ENCODE measurements at places on chromosomes 11 and 22. TPM values are rescaled to one million over a fixed set of nuclear protein-coding genes. Genes with fewer than 3 reads are reported as not detected.

RIMBP3C gene
- total RNA-seq, result not detected

CCDC89 gene
- 0.22 TPM for total RNA-seq

SCGB2A2 gene
- not detected for total RNA-seq

TSPAN32 gene
- 15.0 TPM for total RNA-seq

ASPHD2 gene
- total RNA-seq, result 0.19 TPM

PRODH gene
- 7.4 TPM for total RNA-seq

TRIM66 gene
- 3.5 TPM for total RNA-seq

TNNI2 gene
- 0.35 TPM for total RNA-seq

MMP10 gene
- total RNA-seq, result not detected

MRGPRX4 gene
- not detected for total RNA-seq

XKR3 gene
- not detected for total RNA-seq

KCNQ1OT1 gene
- total RNA-seq, result 0.32 TPM

GGTLC2 gene
- not detected for total RNA-seq

MFNG gene
- 14.4 TPM for total RNA-seq

PAX6 gene
- total RNA-seq, result not detected

MPPED2 gene
- total RNA-seq, result 9.7 TPM

OR6A2 gene
- not detected for total RNA-seq

ANAPC15 gene
- total RNA-seq, result 46.1 TPM

OLFML1 gene
- 8.5 TPM for total RNA-seq

SLC35C1 gene
- total RNA-seq, result 6.0 TPM

HTATIP2 gene
- 23.4 TPM for total RNA-seq

GRAMD1B gene
- total RNA-seq, result 17.6 TPM

PLET1 gene
- not detected for total RNA-seq

AIFM3 gene
- total RNA-seq, result 0.65 TPM

SIPA1 gene
- 28.2 TPM for total RNA-seq

FLRT1 gene
- 0.57 TPM for total RNA-seq

CCDC157 gene
- total RNA-seq, result 0.46 TPM

SLC22A8 gene
- total RNA-seq, result not detected

OR52I1 gene
- total RNA-seq, result not detected

KRTAP5-1 gene
- not detected for total RNA-seq

MUC5B gene
- not detected for total RNA-seq

HEPHL1 gene
- total RNA-seq, result not detected

C22orf42 gene
- total RNA-seq, result not detected

SCGB1D2 gene
- 4.0 TPM for total RNA-seq

RIMBP3B gene
- 0.08 TPM for total RNA-seq

CDPF1 gene
- total RNA-seq, result 6.2 TPM

MTMR2 gene
- 14.7 TPM for total RNA-seq

ART1 gene
- 1.7 TPM for total RNA-seq

NECTIN1 gene
- total RNA-seq, result 20.0 TPM

IGSF22 gene
- total RNA-seq, result 1.4 TPM

MMP8 gene
- total RNA-seq, result not detected

LYVE1 gene
- 106 TPM for total RNA-seq

PNPLA3 gene
- total RNA-seq, result 0.46 TPM

C11orf86 gene
- total RNA-seq, result not detected

All from Right ventricle myocardium inferior (tissue), 1 donor.